ENCODE measurements at places on chromosomes 7 and 10.

GRCh38 chr10:34815185-34816084 lies at the start of gene PARD3:
PARD3 (minus strand) TSS chr10:34815296; CDS start chr10:34814995, 301 bp downstream.
- no peak for DNase-seq

DNA sequence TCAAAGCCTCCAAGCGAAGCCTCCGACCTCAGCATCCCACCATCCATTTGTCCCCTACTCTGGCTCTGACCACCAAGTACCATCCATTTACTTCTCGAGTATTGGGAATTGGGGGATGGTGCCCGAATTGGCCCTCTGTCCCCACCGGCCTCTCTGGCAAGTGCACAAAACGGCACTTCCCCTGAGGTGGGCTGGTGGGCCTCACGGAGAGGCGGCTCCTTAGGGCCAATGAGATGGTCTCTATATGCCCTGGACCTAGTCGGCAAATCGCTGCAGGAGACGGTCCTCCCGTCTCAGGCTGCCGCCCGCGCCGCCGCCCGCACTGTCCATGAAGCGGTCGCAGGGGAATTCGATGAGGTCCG lies 2.8 kb downstream of the TRIL start:
- no peak for DNase-seq

- DNase-seq = no peak
Observed at GRCh38 chr10:21944727-21945386, 58.7 kb downstream of the DNAJC1 start.

DNA sequence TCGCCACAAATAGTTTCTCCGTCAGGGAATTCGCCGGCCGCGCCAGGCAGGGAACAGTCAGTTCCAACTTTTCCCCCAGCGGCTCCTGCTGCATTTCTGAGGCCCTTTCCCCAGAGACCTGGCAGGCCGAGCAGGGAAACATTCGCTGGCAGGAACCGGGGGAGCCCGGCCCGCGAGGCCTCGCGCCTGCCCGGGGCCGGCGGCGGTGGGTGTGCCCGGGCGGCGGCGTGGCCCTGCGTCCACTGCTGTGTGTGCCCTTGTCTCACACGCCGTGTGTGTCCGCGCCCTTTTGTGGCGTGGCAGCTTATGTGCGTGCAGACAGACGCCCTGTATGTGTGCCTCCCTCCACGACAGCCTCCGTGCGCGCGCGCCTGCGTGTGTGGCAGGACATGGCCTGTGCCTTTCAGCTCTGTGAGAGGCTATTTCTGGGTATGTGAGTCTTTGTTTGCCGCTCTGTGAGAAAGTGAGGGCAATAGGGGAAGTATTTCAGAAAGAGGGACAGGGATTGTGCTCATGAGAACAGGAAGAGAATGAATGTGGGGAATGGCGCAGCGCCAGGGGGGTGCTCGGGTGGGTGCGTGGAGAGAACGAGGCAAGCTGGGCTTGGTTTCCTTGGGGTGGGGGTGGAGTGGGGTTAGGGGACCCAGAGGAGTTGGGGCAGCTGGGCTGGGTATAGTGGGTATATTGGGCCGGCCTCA lies 689 bp upstream of the SMARCD3 start:
- no peak for DNase-seq

DNA sequence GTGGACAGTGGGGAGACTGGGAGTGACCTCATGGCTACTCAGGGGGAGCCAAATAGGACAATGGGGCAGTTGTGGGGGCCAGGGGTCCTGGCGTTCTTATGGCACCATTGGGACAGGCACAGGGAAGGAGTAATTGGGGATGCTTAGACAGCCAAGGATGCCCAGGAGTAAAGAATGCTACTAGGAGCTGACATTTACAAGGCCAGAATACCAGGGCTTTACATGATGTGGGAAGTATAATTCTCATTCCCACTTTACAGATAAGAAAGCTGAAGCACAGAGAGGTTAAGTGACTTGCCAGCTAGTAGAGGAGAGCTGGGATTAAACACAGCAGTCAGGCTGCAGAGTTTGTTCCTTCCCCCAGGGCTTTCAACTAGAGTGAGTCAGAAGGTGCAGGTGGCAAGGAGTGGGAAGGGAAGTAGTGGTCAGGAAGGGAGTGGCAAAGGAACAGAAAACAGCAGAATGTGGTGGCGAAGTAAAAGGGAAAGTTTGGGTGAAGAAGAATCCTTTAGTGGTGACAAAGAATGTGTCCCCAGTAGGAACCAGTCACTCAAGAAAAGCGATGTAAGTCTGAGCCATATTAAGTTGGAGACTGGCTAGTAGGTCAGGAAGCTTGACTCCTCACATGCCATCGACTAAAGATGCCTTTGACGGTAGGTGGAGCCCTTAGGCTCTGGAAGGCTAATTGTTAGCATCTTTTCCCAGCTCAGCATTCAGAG lies 32.8 kb downstream of the CPVL start:
- DNase-seq = no peak

GRCh38 chr7:119270644-119271043 lies 1002.3 kb upstream of the KCND2 start:
- DNase-seq = no peak

DNA sequence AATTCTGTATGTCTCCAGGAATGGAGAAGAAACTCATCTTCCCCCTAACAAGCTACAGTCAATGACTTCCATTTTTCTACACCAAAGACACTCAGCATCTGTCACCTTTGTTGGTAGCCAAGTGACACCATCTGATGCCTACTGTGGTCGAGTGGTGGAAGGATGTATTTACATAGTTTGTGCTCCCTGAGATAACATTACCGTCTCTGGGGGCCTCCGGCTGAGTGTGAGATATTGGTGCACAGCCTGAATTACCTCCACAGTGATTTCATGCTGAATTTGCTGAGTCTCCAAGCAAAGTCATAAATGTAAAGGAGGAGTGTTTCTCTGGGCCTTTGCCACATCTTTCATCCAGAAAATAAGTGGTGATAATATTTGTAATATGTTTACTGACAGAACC lies 114.0 kb downstream of the GRID1 start:
- no peak for DNase-seq

GRCh38 chr7:66921396-66921917 lies 432 bp downstream of the TMEM248 start:
- peak; percentile 32 for DNase-seq
